ENCODE measurements at places on chromosomes 1 and 21.

- DNase-seq = no peak
These were observed 44.3 kb downstream of the CDC14A start for GRCh38 chr1:100396651-100397050.

DNA sequence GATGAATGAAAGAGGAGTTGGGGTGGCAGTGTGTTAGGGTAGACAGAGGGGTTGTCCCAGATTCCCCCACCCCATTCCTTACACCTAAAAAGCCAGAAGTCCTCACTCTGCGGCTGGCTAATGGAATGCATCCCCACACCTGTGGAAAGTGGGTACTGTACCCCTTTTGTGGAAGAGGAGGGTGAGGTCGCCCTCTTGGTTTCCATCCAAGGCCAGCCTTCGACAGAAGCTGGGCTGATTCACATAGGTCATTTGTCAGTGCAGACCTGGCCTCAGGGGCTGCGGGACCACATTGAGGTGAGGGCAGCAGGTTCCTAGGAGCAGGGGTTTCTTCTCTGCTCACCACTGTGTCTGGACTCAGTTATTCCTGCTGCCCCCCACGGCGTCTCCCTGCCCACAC is 671.6 kb downstream of the MATN1 start:
- DNase-seq = no peak

GRCh38 chr1:229249854-229250644 is 20.9 kb upstream of the RAB4A start:
- no peak for DNase-seq

- DNase-seq = no peak
These were observed 23.8 kb downstream of the RPS27 start for GRCh38 chr1:154014154-154014907.

- no peak for DNase-seq
These were observed 44.3 kb upstream of the MAP1LC3C start for GRCh38 chr1:242043165-242043564.

- no peak for DNase-seq
These were observed 832.6 kb upstream of the TMPRSS15 start for GRCh38 chr21:19236209-19236608.

GRCh38 chr1:163824006-163824405 is 502.3 kb downstream of the NUF2 start:
- DNase-seq = no peak

- DNase-seq = no peak
These were observed 72.8 kb downstream of the ETS2 start for GRCh38 chr21:38878379-38879179.

DNA sequence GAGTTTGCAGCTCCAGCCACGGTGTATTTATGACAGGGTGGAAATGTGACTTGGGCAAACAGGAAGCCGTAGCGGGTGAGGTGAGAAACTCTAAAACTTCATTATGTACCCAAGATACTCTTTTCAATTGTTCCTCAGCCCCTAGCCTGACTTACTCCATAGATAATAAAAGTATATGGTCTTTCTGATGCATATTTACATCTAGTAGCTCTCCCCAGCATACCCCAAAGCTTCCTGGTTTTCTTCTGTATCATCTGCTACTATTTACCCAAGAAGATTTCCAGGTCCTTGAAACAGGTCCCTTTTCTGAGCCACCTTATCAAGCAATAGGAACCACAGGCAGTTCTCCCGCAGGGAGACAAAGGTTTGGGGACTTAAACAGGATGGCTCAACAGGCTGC is 201.5 kb upstream of the ESRRG start:
- DNase-seq = no peak

GRCh38 chr1:1000357-1001056 is 610 bp upstream of the HES4 start:
- DNase-seq = peak; percentile 56

GRCh38 chr1:101181930-101182329 is 54.9 kb upstream of the S1PR1 start:
- no peak for DNase-seq

DNA sequence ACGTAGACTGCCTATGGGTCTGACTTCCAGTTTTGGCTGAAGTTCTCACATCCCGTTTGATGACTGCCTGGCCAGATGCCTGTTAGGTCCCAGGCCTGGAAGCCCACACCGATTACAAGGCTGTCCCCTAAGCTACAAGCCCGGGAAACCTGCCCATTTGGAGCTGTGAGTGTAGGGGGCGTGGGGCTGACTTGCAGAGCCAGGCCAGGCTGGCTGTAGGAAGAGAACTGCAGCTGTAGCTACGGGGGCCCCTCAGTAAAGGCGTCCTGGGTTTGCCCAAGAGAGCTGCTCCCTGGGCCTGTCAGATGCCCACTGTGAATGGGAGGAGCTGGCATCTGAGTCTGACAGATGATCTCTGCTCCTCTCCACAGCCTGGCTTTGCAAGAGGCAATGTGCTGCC is 199.7 kb downstream of the CAMTA1 start:
- DNase-seq = no peak

DNA sequence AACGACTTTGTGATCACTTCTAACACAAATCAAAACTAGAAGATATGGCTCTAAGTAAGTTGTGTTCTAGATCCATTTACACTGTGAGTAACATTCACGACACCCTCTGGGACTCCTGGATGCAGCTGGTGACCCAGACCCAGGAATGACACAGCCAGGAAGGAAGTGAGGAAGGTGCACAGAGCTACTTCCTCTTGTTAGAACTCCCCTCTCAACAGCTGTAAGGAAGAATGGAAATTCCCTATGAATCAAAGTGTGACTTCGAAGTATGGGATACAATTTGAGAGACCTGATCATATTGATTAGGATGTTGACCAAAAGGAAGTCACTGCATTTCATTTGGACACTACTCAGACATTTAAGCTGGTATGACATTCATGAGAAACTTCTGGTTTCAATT is 185.3 kb downstream of the NRIP1 start:
- DNase-seq = no peak

DNA sequence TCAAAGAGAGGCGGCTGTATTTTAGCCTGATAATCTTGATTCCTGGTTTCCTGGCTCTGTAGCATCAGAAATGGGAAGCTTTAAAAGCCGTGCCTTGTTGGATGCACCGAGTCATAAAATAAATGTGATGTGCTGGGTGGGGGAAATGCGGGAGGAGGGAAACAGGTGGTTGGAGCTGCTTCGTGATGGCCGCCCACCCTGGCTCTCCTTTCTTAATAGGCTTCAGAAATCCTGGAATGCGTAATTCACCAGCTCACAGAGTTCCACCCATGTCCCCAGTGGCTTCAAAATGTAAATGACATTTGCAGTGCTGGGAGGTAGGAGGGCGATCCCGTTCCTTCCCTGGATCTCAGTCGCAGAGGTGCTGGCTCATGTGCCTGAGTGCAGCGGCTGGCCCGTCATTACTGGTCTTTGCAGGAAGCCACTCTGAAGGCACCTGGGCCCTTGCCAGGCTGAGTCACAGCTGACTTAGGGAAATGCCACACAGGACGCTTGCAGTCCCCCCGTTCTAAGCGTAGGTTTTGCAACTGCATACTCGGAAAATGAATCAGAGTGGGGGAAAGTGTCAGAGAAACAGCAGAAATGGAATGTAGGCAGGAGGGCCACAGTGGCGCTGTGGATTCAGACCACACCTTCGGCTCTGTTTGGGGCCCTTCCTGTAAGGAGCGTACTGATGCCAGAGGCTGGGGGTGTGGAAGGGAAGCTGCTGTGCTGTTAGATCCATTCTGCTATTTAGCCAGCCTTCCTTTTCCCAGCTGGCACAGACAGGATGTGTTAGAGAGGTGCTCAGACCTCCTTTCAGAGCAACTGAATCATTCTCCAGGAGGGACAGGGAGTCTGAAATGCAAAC is 37.6 kb downstream of the GALNT2 start:
- peak; percentile 97 for DNase-seq

GRCh38 chr1:170624146-170624545 is 39.8 kb upstream of the PRRX1 start:
- no peak for DNase-seq

GRCh38 chr1:238558156-238558555 is 667.4 kb upstream of the ZP4 start:
- no peak for DNase-seq

GRCh38 chr21:45018131-45019075 is 56.0 kb upstream of the ADARB1 start:
- no peak for DNase-seq

DNA sequence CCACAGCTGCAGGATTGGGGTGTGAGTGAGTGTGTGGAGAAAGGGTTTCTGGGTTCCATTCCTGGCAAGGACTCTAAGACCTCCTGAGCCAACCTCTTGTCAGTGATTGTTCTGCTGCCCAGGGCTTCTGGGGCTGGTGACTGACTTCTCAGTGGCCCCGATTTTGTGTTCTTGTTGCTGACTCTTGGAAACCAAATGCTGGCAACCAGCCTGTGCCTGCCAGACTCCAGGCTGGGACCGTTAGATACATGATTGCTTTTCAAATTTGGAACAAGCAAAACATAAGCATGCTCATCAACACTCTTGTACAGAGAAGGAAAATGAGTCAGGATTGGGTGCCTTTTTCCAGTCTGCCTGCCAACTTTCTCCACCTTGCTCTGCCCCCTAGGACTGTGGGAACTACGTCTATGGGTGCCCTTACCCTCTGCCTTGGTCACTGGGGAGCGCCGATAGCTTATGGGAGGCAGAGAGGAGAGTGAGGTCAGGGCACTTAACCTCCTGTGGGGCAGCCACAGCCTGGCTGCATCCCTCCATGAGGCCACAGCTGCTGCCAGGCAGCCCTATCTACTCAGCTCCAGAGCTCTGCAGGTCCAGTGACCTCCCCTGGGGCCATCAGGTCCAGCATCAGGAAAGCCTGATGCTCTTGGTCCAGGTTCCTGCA is 39.3 kb upstream of the EPS8L3 start:
- DNase-seq = no peak

GRCh38 chr1:29631361-29631760 is 395.0 kb downstream of the PTPRU start:
- DNase-seq = no peak

DNA sequence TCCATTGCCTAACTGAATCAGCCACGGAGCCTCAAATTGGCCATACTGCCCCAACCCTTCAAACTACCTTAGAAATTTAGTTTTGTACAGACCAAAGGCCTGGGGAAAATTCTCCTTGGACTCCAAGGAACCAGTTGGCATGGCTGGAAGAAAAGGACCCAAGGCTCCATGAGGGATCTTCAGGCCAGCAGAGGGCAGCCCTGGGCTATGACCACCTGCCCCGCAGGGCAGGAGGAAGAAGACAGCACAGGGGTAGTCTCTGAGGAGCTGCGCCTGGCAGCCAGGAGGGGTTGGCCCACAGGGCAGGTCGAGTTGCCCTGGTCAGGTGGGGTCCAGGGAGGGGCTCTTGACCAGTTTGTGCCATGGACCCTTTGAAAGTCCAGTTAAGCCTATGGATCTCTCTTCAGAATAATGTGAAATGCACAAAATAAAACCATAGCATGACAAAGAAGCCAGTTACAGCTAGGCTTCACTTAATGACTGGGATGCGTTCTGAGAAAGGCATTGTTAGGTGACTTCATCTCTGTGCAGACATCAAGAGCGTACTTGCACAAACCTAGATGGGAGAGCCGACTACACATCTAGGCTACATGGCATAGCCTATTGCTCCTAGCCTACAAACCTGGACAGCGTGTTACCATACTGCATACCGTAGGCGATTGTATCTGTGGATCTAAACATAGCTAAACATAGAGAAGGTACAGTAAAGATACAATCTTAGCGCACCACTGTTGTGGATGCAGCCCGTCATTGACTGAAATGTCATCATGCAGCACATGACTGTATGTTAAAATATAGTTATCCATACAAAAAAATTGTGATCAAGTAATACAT is 26.1 kb downstream of the CACNA1S start:
- DNase-seq = peak; percentile 32

GRCh38 chr1:230152999-230153398 is 86.0 kb downstream of the GALNT2 start:
- DNase-seq = no peak

DNA sequence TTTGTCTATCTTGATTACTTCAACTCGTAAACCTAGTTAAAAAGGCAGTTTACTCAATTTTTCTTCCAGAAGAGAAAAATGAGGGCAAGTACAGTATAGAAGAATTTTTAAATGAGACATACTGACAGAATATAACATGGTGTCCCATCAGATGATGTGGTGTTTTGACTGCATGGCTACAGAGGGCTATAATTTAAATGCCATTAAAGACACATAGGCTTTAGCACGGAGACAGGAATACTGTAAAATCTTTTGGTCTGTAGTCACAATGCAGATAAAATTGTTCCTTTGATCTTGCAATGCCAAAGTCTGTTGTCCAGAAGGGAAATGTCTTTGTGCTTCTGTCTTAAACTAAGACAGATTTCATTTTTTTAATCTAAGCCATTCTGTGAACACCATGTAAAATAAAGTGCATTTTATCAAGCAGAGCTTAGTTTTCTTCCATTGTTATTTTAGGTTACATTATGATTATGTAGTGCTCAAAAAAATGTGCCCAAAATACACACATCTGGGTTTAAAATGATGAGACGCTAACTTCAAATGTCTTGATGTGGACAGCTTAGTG is 249.6 kb downstream of the PTPRC start:
- DNase-seq = no peak

- DNase-seq = peak; percentile 97
These were observed 17.9 kb downstream of the GBP5 start for GRCh38 chr1:89254658-89255287.

DNA sequence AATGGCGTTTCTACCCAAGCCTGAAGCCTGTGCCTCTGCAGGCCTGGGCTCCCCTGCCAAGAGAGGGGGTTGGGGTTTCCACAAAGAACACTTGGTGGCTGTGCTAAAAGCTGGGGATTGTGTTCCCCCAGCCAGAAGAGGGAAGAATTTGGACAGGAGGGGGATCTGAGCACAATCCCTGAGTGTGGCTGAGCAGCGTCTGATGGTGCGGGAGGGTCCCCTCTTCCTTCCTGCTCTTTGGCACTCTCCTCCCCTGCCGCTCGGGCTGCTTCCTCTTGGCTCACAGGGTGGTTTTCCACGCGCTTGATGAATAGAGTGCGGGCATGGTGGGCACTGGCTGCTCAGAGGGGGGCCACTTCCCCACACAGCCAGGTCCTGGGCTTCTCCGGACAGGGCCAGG is 3.7 kb downstream of the GPR37L1 start:
- DNase-seq = no peak

- DNase-seq = no peak
These were observed 63.6 kb downstream of the MIS18A start for GRCh38 chr21:32215306-32215685.

DNA sequence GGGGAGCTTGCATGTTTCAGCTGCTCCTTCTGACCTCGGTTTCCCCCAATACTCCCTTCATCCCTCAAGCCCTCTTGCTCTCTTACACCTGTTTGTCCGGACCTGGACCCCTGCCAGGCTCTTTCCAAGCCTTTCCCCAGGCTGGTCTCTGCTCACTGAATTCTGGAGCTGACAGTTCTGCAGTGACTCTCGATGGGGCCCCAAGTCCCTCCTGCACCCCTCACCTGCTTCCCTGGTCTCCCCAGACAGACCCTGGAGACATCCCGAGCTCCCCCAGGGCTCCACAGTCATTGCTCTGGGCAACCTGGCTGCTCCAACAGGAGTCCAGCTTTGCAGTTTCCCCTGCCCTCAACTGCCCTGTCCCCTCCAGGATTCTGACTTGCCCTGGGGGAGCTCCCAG is 198.6 kb downstream of the GRIK3 start:
- DNase-seq = no peak

GRCh38 chr21:31443736-31444521 is 99.9 kb upstream of the TIAM1 start:
- DNase-seq = no peak

GRCh38 chr1:6054596-6054995 is 8.9 kb downstream of the KCNAB2 start:
- DNase-seq = no peak
